ENCODE measurements at places on chromosomes 3 and 15. TPM values are rescaled to one million over a fixed set of nuclear protein-coding genes. Genes with fewer than 3 reads are reported as not detected.

Gene ACKR4
- 0.14 TPM for polyA plus RNA-seq

Gene MITF
- polyA plus RNA-seq, result 2.9 TPM

- H3K27me3 ChIP-seq, result peaks cover 32% of the 10 kb centered on the region
- no peaks in the 10 kb centered on the region for H3K36me3 ChIP-seq
- H3K4me1 ChIP-seq, result no peaks in the 10 kb centered on the region
Measured at GRCh38 chr3:14841836-14842235, 23.1 kb downstream of the FGD5 start.

- DNase-seq, result no peak
- no peak overlapping the region for H3K4me3 ChIP-seq
- H3K27ac ChIP-seq, result no peak overlapping the region
- H3K27me3 ChIP-seq, result no peaks in the 10 kb centered on the region
- no peaks in the 10 kb centered on the region for H3K4me1 ChIP-seq
- H3K36me3 ChIP-seq, result no peaks in the 10 kb centered on the region
Measured at GRCh38 chr3:127252446-127252845, 35.4 kb downstream of the PRR20G start.

DNA sequence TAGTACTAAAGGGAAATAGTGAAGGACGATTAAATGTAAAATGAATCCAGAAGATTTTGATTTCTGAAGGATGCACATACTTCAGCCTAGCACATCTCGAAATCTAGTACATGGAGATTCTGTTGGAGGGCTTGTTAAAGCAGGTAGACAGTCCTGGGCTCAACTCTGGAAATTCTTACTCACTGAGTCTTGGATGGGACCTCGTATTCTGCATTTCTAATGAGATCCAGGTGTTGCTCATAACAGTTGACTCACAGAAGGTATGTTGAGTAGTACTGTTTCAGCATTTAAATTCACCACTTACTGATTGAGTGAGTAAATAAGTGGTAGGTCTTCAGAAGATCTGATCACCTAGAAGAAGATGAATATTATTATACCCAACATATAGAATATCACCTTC is 623.4 kb upstream of the SGO1 start:
- no peak overlapping the region for H3K27ac ChIP-seq
- H3K36me3 ChIP-seq, result no peaks in the 10 kb centered on the region
- no peaks in the 10 kb centered on the region for H3K27me3 ChIP-seq
- H3K4me1 ChIP-seq, result no peaks in the 10 kb centered on the region

GRCh38 chr3:21792176-21792575 is 41.2 kb upstream of the ZNF385D start:
- no peaks in the 10 kb centered on the region for H3K4me1 ChIP-seq
- H3K36me3 ChIP-seq, result no peaks in the 10 kb centered on the region
- DNase-seq, result no peak
- no peak overlapping the region for H3K27ac ChIP-seq

DNA sequence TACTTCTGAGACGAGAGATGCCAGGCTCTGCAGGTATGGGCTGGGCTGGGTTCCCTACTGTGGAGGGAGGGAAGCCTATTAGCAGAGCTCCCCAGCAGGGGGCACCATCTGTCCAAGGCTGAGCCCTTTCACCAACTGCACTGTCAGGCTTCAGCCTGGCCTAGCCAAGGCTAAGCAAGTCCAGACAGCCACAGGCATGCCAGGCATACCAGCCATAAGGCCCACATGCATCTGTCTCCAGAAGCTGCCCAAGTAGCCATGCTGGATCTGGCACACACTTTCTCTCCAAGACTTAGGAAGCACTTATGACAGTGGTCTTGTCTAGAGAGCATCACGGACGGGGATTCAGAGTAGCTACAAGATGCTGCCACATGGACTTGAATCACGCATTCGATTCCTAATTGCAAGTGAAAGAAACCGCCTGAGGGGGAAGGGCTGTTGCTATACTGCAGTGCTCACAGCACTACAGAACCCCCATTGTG is 28.3 kb downstream of the RUVBL1 start:
- peak overlapping the region; percentile 7 for H3K27ac ChIP-seq
- no peak overlapping the region for H3K4me3 ChIP-seq
- peak; percentile 87 for DNase-seq

GRCh38 chr15:70414626-70415025 is 316.9 kb upstream of the TLE3 start:
- peaks cover 11% of the 10 kb centered on the region for H3K4me1 ChIP-seq
- no peaks in the 10 kb centered on the region for H3K36me3 ChIP-seq
- H3K27ac ChIP-seq, result no peak overlapping the region
- no peak overlapping the region for H3K4me3 ChIP-seq

GRCh38 chr3:4935347-4935746 is 43.9 kb upstream of the BHLHE40 start:
- H3K4me1 ChIP-seq, result no peaks in the 10 kb centered on the region
- H3K27ac ChIP-seq, result no peak overlapping the region
- no peak overlapping the region for H3K4me3 ChIP-seq
- H3K36me3 ChIP-seq, result no peaks in the 10 kb centered on the region

DNA sequence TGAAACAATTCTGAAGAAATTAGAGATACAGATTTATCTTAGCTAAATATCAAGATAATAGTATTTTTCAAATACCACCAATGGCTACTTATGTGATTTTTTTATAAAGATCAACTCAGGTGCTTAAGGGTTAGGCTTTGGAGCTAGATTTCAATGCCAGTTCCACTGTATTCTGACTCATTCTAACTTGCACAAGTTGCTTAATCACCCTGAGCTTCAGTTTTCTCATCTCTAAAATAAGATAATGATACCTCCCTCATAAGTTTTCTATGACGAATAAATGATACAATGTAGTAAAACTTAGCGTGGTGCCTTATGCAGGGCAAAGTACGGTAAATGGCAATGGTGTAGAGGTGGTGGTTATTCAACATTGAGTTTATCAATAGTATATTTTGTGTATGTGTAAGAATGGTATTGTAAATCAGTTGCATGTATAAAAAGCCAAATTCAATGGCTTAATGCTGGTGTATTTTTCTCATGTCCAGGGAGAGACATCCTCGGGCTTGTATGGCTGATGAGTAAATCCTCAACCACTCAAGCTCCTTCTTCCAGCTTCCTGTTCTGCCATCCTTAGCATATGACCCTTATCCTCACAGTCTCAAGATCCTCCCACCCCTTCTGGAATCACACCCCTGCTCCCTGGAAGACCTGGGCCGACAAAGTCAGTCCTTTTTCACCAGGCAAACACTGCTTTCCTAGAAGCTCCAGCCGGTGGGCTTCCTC is 505.9 kb upstream of the CFAP20DC start:
- peaks cover 30% of the 10 kb centered on the region for H3K4me1 ChIP-seq
- no peak overlapping the region for H3K4me3 ChIP-seq
- H3K27ac ChIP-seq, result peak overlapping the region; percentile 38

DNA sequence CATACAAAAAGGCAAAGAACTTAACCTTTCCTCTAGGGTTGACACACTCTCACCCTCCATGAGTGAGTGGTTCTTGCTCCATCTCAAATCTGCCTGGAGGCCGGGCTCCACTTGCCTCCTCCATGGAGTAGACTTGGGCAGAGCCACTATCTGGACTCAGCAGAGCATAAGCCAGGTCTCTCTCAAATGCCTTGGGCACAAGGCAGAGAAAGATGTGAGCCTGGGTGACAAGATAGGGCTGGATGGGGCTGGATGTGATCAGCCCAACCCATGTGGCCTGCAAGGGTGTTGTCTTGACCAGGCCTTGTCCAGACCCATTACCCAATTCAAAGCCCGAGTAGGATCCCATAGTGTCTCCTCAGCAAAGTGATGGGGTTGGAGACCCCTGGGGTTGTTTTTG is 4.2 kb upstream of the RPL29 start:
- H3K4me3 ChIP-seq, result no peak overlapping the region
- no peak for DNase-seq
- peaks cover 2% of the 10 kb centered on the region for H3K36me3 ChIP-seq

DNA sequence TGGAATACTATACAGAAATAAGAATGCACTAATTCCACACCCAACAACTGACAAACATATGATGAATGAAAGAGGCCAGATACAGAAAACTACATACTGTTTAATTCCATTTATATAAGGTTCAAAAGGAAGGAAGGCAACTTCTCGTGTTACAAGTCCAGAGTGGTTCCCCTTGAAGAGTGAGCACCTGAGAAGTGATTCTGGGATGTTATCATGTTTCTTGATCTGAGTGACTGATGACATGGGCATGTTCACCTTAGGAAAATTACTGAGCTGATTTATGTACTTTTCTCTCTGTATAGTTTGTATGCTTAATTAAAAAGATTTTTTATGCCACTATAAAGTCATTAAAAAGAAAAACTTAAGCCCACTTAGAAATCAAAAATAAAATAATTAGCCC is 13.6 kb downstream of the CCDC12 start:
- H3K27ac ChIP-seq, result peak overlapping the region; percentile 59
- H3K4me1 ChIP-seq, result peaks cover 50% of the 10 kb centered on the region
- H3K27me3 ChIP-seq, result no peaks in the 10 kb centered on the region
- peaks cover 15% of the 10 kb centered on the region for H3K36me3 ChIP-seq
- no peak for DNase-seq

DNA sequence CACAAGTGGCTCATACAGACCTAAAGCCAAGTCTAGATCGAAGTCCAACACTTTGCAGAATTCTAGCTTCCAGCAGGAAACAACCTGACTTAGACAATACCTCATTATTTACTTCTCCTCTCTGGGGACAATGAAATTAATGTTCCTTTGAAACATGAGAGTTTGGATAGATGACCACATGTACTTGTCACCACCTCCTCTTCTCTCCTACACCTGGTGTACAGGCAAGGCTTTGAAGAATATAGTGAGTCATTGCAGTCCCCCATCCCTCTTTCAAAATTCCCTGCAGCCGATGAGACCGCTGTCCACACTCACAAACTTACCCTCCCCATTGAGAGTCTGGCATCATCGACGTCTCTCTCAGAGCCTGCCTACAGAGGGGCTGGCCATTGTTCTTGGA is 189.0 kb upstream of the HES1 start:
- H3K36me3 ChIP-seq, result no peaks in the 10 kb centered on the region
- no peak for DNase-seq
- no peak overlapping the region for H3K4me3 ChIP-seq
- no peak overlapping the region for H3K27ac ChIP-seq
- H3K4me1 ChIP-seq, result peaks cover 7% of the 10 kb centered on the region

GRCh38 chr3:190532731-190533203 is 18.9 kb downstream of the IL1RAP start:
- H3K4me3 ChIP-seq, result no peak overlapping the region
- peak overlapping the region; percentile 98 for H3K27ac ChIP-seq
- H3K27me3 ChIP-seq, result no peaks in the 10 kb centered on the region
- peaks cover 5% of the 10 kb centered on the region for H3K36me3 ChIP-seq
- peaks cover 78% of the 10 kb centered on the region for H3K4me1 ChIP-seq

DNA sequence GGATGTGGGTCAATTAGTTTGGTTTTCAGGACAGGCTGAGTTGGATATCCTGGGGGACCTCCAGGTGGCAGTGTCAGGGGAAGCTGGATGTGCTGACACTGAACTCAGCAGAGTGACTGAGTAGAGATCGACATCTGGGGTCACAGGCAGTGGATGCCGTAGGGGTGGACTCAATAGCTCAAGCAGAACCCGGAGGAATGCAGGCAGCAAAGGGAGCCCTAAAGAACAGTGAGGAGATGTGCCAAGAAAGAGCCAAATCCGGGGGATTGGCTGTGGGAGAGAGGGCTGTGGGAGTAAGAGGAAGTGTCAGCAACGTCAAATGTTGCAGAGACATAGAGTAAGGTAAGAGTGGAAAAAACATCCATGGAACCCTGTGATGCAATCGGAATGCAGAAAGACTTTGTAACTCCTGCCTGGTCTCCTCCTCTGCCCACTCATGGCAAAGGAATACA is 11.6 kb downstream of the CCR5AS start:
- H3K36me3 ChIP-seq, result no peaks in the 10 kb centered on the region
- no peaks in the 10 kb centered on the region for H3K27me3 ChIP-seq
- H3K4me1 ChIP-seq, result no peaks in the 10 kb centered on the region
- H3K27ac ChIP-seq, result no peak overlapping the region
- H3K4me3 ChIP-seq, result no peak overlapping the region

DNA sequence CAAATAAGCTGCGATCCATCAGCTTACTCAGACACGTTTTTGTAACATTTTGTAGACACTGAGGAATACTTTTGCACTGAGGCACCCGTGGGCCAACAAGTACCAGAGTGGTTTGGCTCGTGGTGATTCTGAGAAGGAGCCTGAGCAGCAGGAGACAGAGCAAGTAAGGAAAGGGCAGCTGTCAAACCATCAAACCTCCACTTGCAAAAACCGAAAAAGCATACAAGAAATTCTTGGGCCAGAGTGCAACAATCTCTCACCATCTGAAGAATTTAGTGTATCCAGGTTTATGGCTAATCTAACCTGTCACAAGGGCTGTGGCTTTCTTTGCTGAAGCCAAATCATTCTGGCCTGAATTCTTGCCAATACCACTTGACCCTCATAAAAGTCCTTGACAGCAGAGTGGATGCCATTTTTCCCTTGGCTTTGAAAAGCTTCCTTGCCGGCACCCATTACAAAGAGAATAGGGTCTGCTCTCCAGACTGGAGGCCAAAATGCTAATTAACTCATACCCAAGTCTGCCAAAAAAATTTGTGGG is 56.7 kb downstream of the MYO1E start:
- H3K4me1 ChIP-seq, result peaks cover 30% of the 10 kb centered on the region
- H3K27ac ChIP-seq, result no peak overlapping the region
- H3K36me3 ChIP-seq, result peaks cover 1% of the 10 kb centered on the region
- H3K4me3 ChIP-seq, result no peak overlapping the region

- H3K27ac ChIP-seq, result no peak overlapping the region
- H3K27me3 ChIP-seq, result no peaks in the 10 kb centered on the region
- no peaks in the 10 kb centered on the region for H3K36me3 ChIP-seq
- no peak for DNase-seq
- no peak overlapping the region for H3K4me3 ChIP-seq
- H3K4me1 ChIP-seq, result no peaks in the 10 kb centered on the region
Measured at GRCh38 chr3:71854706-71855105, 69.8 kb upstream of the PROK2 start.

DNA sequence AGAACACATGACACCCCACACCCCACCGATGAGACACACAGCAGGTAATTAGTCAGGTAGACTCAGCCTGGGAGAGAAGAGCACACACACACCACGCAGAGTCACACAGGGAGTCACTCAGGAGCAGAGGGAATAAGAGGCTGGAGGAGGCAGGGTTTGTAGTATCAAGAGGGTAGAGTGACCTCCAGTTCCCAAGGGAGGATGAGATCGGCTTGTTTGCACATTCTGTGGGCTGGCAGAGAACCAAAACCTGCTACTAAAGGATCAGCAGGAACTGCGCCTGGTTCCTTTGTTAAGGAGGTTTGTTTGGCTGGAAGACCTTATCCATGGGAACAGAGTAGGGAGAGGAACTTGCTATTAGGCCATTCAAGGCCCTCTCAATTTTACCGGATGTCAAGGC is 281.4 kb upstream of the SLCO3A1 start:
- no peaks in the 10 kb centered on the region for H3K4me1 ChIP-seq
- H3K27me3 ChIP-seq, result no peaks in the 10 kb centered on the region
- DNase-seq, result no peak
- H3K27ac ChIP-seq, result no peak overlapping the region

DNA sequence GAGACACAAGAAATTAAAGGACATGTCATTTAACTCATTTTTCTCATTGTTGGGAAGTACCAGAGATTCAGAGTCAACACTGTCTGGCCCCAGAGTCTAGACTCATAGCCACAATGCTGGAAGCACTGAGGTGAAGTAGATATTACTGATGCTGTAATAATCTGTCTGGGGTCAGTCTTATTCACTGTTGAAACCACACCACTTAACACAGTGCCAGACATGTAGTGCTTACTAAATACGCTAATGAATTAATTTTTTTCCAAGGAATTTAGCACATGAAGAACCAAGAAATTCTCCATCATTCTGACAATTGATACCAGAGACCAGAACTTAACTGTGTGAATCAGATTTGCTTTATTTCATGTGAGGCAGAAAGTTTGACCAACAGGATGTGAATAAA is 150.8 kb upstream of the STAC start:
- no peak for DNase-seq
- no peak overlapping the region for H3K27ac ChIP-seq
- no peaks in the 10 kb centered on the region for H3K4me1 ChIP-seq
- H3K36me3 ChIP-seq, result no peaks in the 10 kb centered on the region
- no peak overlapping the region for H3K4me3 ChIP-seq
- peaks cover 4% of the 10 kb centered on the region for H3K27me3 ChIP-seq

All from keratinocyte (primary cell).